Esophagus muscularis mucosa (tissue), 4 donors: ENCODE measurements at places on chromosomes 7 and 10. TPM values are rescaled to one million over a fixed set of nuclear protein-coding genes. Genes with fewer than 3 reads are reported as not detected.

DNA sequence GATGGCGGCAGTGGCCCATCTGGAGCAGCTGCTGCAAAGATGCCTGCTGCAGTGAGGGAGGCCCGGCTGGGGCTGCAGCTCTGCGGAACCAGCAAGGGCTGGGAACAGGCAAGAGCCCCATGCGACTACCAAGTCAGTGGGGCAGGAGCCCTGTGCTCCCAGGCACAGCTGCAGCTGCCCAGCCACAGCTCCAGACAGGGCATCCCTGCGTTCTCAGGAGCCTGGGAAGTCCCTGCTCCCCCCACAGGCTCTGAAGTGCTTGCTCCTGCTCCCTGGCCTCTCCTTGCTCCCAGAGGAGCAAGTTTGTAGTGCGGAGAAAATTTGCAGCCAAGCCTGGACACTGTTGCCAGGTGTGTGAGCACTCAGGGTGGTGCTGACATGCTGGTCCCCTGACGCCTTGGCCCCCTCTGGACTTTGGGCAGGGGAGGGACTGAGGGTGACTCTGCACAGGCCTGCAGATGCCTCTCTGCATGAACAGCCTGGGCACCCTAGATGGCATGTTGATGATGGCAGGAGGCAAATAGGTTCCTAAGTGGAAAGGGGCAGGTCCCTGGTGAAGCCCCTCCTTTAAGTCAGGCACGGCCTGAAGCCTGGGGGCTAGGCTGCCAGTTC, 105.6 kb downstream of the LYZL1 start:
- peak; percentile 75 for DNase-seq

GJD4 gene
- total RNA-seq: not detected

DNA sequence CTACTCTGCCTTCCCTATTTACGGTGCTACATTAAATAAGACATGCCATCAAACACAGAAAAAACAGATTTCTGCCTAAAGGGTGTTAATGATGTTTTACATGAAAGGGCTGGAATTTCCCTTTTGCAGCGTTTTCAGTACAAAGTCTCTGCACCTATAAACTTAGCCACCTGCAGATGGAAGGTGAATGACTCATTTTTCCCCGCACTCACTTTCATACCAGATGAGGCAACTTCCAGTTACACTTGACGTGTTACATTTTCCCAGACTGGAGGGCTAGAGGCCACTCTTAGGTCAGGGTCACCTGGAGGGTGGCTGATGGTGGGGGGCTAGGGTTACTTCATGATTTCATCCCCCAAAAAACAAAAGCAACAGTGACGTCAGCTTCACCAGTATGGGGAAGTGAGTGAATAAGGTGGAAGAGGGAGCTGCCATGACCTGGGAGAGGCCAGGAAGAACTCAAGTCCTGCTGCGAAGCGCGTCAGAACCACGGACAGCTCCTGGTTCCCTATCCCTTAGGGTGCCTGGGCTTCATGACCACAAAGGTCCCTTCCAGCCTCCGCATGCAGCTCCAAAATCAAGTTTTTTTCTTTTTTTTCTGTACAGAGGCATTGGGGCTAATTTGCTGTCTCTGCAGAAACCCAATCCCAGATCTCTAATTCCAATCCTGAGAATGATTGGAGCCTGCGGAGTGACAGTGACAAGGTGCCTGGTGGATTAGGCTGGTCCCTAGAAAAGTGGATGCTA, 94.0 kb downstream of the ADARB2 start:
- DNase-seq: no peak

DNA sequence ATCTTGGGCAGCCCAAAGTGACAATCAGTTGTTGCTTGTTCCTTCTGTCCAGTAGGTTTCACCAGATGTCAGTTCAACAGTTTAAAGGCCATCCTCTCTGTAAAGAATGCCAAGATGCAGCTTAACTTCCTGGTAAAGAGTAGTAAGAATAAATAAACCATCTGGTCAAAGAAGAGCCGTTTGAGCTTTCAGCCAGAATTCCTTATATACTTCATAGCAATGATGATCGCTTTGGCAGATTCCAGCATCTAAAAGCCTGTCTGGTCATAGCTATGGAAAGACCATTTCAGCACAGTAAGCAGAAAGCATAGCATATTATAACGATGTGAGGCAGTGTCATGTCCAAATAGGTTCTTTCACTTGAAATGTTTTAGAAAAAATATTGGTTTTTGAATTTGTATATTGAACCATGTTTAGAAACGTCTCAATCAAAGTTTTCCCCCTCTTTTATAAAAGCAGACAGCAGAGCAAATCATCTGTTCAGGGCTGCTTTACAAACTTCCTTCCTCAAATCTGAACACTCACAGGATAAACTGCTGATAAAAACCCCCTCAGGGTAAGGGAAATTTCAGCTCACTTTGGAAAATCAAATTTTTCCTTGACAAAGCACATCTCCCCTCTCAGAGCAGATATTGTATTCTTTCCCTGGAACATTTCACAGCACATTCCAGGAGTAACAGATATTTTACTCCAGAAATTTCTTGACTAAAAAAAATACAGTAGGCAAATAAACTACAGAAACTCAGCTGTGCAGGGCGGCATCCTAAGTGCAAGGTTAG, 184.1 kb downstream of the NOC3L start:
- no peak for DNase-seq

DNA sequence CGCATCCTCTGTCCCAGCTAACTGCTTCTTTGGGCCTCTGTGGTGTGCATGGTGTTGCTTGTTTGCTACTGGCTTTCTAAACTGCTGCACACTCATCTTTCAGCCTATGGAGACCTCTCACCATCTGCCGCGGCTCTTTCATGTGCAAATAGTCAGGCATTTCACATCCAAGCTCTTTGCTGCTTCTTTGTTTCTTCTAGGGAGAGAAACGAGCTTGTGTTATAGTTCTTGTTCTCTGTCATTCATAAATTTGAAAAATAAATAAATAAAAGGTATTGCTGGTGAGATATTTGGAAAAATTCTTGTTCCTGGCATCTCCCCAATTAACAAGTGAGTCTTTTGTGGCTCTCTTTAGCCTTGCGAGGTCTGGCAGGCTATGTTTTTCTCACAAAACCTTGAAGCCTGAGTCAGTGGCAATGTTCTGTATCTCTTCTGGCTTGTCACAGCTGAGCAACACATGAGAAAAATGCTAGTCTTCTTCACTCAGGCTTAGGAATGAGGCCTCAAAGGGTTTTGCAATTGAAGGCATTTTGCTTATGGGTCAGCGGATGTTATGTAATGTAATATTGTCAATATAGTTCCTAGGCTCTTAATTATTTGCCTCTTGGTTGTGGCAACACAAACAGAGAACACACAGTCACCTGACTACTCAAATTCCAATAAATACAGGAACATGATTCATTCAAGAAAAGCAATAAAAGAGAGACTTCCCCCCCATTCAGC, 274.0 kb downstream of the FRMD4A start:
- DNase-seq: no peak

SFTPA2 gene
- not detected for total RNA-seq

DNA sequence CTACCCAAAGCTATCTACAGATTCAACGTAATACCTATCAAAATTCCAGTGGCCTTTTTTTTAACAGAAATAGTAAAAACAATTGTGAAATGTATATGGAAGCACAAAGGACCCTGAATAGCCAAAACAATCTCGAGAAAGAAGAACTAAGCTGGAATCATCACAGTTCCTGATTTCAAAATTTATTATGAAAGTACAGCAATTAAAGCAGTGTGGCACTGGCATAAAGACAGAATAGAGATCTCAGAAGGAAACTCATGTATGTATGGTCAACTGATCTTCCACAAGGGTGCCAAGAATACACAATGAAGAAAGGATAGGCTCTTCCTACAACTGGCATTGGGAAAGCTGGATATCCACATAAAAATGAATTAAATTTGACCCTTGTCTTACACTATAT, 23.2 kb downstream of the PNLIPRP3 start:
- DNase-seq: no peak

SLIT1 gene
- total RNA-seq: 0.13 TPM

ERVW-1 gene
- not detected for total RNA-seq

GRCh38 chr10:120422457-120422856, 34.6 kb upstream of the PLPP4 start:
- DNase-seq: no peak

- DNase-seq: no peak
Observed at GRCh38 chr7:18558503-18558902, 63.0 kb downstream of the HDAC9 start.

IDI2 gene
- not detected for total RNA-seq

DNA sequence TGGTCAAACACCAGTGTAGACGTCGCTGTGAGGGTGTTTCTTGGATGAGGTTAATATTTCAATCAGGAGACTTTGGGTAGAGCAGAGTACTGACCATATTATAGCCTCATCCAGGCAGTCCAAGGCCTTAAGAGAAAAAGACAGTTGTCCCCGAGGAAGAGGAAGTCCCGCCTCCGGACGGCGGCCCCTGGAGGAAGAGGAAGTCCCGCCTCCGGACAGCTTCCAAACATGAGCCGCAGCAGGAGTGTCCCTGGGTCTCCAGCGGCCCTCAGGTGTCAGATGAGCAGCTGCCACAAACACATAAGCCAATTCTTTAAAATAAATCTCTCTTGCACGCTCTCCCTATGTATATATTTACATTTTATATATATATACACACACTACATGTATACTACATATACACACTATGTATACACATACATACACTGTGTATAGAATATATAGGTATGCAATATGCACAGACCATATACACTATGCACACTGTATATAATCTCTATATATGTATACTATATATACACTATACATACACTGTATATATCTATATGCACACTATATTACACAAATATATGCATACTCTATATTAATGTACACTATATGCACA, 37.5 kb downstream of the PWWP2B start:
- no peak for DNase-seq

MPP7 gene
- total RNA-seq: 51.9 TPM

ERLIN1 gene
- 8.3 TPM for total RNA-seq

GRCh38 chr7:2124604-2125345, 108.0 kb downstream of the MAD1L1 start:
- no peak for DNase-seq

RAB19 gene
- total RNA-seq: not detected

C10orf62 gene
- 0.46 TPM for total RNA-seq

- DNase-seq: no peak
Observed at GRCh38 chr10:60846173-60846572, 67.9 kb downstream of the CDK1 start.

DNA sequence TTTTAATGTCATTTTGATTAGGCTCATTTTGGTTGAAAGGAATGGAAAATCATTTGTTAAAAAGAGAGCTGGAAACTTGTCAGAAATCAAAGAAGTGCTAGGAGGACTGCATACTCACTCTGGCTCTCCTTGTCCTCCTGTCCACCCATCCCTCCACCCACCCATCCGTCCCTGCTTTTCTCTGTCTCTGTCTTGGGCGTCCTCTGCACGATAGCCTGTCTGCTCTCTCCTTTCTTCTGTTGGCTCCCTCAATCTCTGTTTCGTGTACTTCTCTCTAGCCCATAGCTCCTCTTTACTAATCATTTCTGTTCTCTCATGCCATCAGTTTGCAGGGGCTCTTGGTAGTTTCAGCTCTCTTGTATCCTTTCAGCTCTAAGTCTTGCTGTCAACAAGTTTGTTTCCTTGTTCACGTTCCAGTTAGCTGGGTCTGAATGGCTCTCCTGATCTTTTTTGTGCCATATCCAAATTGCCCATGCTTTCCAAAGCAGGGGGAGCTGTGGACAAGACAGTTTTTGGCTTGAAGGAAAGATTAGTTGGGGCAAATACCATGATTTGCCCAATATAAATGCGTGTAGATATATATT, 75.6 kb downstream of the KAT6B start:
- DNase-seq: no peak

DNA sequence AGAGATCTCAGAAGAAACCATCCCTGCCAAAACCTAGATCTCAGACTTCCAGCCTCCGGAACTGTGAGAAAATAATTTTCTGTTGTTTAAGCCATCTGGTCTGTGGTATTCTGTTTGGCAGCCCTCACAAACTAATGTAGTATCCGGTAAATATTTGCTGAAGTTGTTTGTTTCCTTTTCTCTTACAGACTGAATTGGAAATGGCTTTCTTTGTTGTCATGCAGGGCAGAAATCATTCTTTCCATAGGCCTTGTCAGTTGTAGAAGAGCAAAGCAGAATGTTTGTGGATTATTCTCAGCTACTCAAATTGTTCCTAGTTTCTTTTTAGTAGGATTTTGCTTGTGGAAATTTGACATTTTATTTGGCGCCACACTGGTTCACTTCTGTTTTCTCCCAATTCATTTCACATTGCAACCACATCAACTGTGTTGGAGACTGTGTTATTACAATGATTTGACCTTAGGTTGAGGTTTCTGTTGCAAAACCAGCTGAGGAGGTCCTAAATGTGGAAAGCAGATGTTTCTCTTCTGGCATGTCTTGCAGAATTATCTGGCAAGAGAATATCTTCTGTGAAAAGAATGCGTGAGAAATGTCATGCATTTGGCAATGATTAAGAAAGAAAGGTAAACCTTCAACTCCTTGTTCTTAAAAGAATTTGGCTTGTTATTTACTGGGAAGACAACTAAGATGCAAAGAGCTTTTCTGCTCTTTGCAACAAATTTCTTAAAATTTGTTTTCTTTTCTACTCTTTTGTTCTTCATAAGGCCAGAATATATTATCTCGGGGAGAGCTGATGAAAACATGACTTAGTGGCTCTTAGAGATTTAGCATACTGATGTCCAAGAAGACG, 25.8 kb downstream of the ACTA2 start:
- no peak for DNase-seq

DNA sequence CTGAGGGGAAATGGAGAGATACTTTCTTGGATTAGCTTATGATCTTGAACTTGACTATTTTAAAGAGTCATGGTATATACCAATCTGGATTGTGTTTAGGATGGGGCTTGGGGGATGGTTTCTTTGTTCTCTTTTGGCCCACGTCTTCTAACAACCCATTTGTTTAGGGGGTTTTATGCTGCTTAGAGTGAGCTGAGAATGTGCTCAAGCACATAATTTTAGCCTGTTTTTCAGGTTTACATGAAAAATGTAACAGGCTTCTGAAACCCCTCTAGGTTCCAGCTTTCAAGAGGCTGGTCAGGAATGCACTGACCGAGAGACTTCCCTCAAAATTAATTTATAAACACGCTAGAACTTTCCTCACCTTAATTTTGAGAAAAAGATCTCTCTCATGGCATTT, 94.3 kb downstream of the AUTS2 start:
- DNase-seq: no peak

PSMC2 gene
- total RNA-seq: 114 TPM

DNA sequence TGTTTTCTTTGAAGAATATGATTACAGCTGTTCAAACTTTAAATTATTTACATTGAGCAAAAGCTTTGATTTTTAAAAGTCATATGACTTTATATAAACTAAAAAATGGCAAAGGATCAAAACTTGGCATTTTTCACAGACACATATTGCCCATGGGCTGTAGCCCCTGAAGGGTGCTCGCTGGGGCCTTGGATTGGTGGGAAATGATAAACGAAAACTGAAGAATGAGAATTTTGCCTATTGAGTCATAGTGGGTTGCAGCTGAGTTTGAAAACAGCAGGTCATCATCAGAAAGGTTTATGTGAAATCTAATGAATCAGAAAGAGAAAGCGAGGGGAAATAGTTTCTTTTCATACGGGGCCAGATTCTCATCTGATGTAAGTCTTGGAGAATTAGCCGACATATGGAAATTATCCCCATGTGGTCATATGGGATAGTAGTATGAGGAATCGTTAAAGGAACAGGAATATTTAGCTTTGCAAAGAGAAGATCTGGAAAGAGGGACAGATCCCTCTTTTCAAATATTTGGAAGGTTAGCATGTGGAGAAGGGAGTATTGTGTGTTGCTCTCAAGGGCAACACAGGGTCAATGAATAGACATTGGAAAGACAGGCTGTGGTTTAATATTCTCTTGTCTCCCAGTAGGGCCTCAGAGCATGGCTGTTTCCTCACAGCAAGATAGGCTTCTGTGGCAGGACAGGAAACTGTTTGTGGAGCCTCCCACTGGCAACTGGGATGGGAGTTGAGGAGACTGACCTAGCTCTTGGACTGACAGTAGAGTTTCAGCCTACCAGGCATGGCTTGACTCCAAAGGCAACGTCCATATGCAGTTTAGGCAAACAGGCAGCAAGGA, 119.0 kb downstream of the FZD1 start:
- DNase-seq: no peak

ASZ1 gene
- total RNA-seq: not detected
